Activated CD4-positive, alpha-beta T cell treated with anti-CD3 and anti-CD28 coated beads, Interleukin-2, amount 50 U/mL, for 4 hours (primary cell): ENCODE measurements at places on chromosomes 1 and 21.

- DNase-seq: no peak
These were observed 46.8 kb upstream of the TARDBP start for GRCh38 chr1:10965546-10966226.

- DNase-seq: no peak
These were observed 235.0 kb downstream of the SLC45A1 start for GRCh38 chr1:8552820-8553397.

DNA sequence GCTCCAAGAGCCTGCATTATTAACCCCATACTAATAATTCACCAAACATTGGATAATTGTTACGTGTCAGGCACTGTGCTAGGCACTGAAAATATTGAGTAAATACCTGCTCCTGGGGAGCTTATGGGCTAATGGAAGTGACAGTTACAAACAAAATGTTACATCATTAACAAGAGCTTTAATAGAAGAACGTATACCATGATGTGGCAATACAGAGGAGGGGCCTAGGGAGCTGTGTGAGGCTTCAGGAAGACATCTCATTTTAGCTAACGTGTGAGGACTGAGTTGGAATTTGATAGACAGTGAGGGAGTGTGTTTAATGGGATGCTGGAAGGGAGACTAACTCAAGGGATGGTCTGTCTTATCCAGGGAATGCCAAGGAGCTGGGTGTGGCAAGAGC is 16.5 kb upstream of the TSPAN2 start:
- DNase-seq: no peak

GRCh38 chr1:46481961-46482360 is 7.7 kb upstream of the DMBX1 start:
- DNase-seq: no peak

DNA sequence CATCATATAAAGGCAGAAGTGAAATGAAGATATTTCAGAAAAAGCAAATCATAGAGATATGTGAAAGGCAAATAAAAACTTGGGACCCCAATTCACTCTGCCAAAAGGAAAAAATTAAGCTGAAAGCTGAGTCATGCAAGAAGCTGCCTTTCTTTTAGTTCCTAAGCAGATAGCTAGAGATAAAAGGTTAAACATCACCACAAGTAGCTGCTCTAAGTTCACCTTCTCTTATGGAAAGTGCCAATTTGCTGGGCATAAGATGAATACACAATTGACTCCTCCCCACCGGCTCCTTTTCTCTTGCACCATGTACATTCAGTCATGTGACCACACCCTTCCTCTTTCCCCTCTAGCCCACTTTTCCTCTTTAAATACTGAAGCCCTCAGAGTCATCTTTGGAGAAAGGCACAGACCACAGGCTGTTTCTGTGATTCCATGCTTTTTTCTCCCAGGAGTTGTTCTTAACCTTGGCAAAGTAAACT is 5.4 kb upstream of the SUMO3 start:
- DNase-seq: no peak

GRCh38 chr1:173407846-173408245 is 69.3 kb upstream of the PRDX6 start:
- no peak for DNase-seq

GRCh38 chr21:35136586-35137219 is 87.6 kb upstream of the RUNX1 start:
- DNase-seq: no peak

DNA sequence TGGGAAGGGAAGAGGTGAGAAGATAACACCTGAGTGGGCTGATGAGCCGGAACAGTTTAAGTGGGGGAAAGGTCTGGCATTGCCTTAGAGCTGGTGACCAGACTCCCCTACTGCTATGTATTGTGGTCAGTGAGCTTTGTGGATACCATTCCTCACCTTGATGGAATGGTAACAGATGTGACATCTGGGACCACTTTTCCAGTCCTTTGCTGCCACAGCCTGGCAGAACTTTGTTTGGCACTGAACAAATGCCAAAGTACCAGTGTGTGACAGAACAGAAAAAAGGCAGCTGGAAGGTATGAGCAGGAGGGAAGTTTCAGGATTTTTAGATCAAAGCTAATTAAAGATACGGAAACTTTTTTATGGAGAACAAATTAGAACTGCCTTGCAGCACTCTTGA is 6.2 kb downstream of the MED8 start:
- DNase-seq: no peak

GRCh38 chr1:224615861-224616755 is at the start of gene CNIH3:
TSS of gene CNIH3 (plus strand) at chr1:224616317. CDS start at chr1:224617175, 858 bp downstream.
- DNase-seq: peak; percentile 9

GRCh38 chr1:121546830-121547591 is 362.2 kb downstream of the SRGAP2C start:
- no peak for DNase-seq

- no peak for DNase-seq
These were observed 9.2 kb upstream of the GADD45A start for GRCh38 chr1:67675800-67676199.

DNA sequence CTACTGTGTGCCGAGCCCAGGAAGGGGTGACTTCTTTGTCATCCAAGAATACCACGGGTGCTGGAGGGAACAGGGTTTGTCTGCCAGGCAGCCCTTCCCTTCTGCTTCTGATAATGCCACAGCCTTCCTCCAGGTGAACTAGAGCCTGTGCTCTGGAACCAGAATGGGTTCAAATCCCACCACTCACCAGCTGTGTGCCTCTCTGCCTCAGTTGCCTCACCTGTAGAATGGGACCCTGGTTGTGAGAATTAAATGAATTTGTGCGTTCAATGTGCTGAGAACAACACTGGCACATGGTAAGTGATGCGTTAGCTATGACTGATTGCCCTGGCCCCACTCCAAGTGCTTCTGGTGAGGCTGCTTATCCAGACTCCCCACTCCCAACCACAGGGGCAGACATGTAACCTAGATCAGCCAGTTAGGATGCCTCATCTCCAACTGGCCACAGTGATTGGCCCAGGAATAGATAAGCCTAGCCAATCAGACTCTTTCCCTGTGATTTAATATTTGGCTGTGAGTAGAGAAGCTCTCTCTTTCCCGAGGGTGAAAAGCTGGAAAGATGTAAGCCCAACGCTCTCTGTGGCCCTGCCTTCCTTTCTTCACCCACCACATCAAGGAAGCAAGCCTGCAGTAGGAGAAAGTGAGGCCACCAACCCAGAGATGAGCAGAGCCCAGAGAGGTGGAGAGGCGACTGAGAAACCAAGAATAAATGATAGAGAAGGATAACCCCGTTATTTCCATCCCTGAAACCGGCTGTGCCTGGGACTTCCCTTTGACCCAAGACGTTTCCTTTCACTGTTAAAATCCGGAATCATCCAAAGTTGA is 20.8 kb upstream of the LAPTM5 start:
- no peak for DNase-seq

- no peak for DNase-seq
These were observed 45.5 kb upstream of the ATP5PO start for GRCh38 chr21:33961061-33961460.

- DNase-seq: no peak
These were observed 4.7 kb upstream of the PTPRF start for GRCh38 chr1:43526002-43526401.

- DNase-seq: no peak
These were observed 133.6 kb downstream of the TRIM33 start for GRCh38 chr1:114377356-114377755.

- DNase-seq: no peak
These were observed 57.5 kb downstream of the GLIS1 start for GRCh38 chr1:53681351-53681976.

DNA sequence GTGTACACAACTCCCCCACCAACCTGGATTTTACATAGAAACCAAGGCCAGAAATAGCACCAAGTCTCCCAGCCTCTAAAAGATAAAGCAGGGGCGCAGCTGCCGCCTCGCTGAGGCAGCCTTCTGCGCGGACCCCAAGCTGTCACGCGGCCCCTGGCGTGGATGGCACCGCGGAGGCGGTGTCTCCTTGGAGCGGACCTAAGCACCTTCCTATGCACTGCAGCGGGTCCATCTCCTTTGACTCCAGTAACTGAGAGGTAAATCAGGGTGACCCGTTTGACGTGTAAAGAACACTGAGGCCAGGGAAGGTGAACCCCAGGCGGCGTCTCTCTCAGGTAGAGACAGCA is 17.0 kb downstream of the ZNF697 start:
- no peak for DNase-seq

DNA sequence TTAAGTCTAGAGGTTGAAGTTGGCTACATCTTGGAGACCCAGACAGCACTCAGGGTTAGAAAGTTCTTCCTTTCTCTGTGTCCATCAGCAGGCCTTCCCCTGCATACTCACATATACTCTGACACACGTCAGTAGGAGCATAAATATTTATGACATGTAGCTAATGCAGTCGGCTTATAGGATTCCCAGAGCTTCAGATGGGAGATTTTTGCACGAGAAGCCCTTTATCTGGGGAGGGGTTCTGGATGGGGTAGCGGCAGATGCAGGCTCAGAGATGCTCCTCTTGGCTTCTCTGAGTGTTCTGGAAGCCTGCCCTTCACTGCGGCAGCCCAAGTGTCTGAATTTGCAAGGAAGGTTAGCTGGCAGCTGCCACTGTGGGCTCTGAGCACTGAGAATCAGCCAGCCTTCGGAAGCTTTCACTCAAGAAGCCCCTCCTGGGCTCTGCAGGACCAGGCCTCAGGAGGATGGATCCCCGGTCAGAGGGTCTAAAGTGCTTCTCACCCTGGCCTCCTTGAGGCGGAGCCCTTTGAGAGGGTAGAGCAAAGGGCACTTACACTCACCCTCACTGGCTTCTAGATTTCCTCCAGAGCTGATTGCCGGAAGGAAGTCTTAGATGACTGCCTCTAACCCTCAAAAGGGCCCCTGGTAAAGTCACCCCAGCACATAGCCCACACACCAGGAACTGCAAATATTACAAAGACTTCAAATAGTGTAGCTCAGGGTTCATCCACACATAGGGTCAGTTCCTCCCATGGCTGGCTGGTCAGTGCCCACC is 68.1 kb upstream of the NFASC start:
- no peak for DNase-seq

GRCh38 chr21:29056538-29057050 is 16.9 kb downstream of the CCT8 start:
- no peak for DNase-seq

GRCh38 chr1:103129796-103130195 is 21.5 kb upstream of the COL11A1 start:
- no peak for DNase-seq

DNA sequence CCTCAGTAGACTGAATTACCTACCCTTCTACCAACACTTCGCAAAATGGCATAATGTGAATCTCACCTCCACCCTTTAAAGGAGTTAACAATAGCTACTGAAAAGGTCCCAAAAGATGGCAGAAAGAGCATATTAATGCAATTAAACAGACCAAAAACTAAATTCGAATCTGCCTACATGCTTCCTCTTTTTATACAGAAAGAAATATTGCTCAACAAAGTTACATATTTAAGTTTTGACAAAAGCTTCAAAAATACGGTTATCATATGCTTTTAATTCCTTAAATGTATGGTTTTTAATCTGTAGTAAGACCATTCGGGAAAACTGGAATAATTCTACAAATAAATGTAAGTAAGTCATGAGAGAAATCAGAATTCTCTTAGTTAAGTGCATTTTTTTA is 2.2 kb downstream of the APP start:
- no peak for DNase-seq
